ENCODE measurements at places on chromosomes 4 and X.

DNA sequence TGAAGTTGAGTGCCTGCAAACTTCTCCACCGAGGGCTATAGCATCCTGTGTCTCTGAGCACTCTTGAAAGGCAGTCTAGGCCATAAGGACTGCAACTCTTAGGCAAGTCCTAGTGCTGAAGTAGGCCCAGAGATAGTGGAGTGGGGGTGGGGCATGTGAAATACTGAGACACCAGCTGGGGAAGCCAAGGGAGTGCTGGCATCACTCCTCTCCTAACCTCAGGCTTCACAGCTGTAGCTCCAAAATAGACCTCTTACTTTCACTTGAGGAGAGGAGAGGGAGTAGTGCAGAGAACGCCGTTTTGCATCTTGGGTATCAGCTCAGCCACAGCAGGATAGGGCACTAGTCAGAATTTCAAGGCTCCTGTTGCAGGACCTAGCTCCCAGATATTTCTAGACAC is 56.2 kb upstream of the CYSLTR1 start:
- no peak for DNase-seq

DNA sequence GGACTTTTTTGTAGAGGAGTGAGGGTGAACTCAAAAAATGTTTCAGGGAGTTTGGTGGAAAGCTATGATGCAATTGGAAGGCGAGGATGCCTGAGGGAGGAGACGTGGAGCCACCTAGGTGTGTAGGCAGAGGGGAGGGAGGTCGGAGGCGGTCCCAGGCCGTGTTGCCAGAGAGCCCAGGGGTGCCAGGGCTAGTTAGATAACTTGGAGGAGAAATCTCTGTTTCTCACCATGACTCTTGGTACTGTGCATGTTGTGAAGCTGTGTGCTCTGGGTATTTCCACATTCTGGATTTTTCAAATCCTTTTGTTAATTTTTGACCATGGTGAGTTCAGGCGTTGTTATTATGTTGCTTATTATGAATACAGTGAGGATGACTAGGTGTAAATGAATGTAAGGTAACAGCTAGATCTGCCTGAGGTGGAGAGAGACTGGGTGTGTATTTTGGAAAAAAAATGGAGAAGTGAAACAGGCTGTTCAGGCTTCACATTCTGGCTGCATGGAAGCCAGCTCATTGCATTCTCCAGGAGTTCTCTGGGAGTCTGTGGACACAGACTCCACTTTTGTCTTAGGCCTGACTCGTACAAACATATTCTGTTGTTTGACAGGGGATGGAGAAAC is 4.5 kb downstream of the RAB9A start:
- no peak for DNase-seq

GRCh38 chr4:10639664-10640063 is 44.9 kb downstream of the CLNK start:
- DNase-seq = no peak

GRCh38 chr4:70877556-70877955 is 24.6 kb upstream of the MOB1B start:
- no peak for DNase-seq

DNA sequence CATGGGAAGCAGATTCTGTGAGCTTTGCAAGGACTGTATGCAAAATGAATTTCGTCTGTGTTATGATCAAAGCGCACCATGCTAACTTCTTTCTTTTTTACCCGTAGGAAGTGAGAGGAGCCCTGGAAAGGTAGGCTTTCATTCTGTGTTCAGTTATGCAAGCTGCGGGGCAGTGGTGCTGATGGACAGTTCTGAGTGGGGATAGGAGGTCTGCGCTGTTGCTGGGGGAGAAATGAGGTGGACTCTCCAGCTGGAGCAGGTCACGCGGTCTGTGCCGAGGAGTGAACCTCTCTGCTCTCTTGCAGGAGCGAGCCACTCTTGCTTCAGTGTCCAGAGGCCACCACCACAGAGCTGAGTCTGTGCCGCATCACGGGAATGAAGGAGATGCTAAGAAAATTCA is 4.5 kb downstream of the TRIML1 start:
- DNase-seq = no peak

DNA sequence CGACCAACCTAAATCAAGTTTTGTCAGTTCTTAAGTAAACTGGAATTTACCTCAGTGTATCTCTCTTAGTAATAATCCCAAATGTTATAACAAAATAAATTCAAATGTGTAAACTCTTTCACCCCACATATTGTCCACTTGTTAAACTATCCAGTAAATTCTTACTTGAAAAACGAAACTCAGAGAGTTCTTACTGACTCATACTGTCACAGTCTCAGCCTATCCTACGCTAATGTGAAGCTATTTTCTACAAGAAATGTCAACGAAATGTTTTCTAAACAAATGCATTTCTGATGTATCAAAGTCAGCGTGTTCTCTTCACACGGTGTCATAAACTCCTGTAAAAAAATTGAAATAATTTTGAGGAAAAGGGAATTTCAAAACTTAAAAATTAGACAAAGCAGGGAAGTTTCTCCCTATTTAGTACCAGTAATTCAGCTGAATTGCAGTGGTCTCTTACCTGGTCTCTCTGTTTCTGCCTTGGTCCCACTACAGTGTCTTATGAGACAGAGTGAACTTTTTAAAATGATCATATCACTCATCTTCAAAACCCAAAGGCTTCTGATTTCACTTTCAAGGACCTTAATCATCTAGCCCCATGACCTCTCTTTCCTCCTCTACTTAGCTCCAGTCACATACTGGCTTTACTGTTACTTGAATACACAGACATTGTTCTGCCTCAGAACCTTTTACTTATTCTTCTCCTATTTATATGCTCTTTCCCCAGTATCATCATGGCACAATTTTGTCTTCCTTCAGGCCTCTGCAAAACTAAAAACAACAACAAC is 63.3 kb downstream of the DCAF8L1 start:
- no peak for DNase-seq

GRCh38 chr4:29549342-29549741 is 1170.8 kb upstream of the PCDH7 start:
- DNase-seq = no peak

- no peak for DNase-seq
Measured at GRCh38 chrX:132909643-132910042, 48.8 kb downstream of the HS6ST2 start.

GRCh38 chr4:145755802-145756201 is 75.9 kb downstream of the C4orf51 start:
- no peak for DNase-seq

GRCh38 chr4:130478406-130478805 is 1382.5 kb downstream of the C4orf33 start:
- peak; percentile 36 for DNase-seq

GRCh38 chrX:45781901-45782553 is 581.4 kb upstream of the DIPK2B start:
- DNase-seq = peak; percentile 39

- DNase-seq = no peak
Measured at GRCh38 chr4:160835789-160836188, 1328.0 kb downstream of the FSTL5 start.

GRCh38 chr4:19694812-19695211 is 556.9 kb upstream of the SLIT2 start:
- no peak for DNase-seq

GRCh38 chr4:67820903-67821302 is 62.9 kb downstream of the TMPRSS11D start:
- no peak for DNase-seq

DNA sequence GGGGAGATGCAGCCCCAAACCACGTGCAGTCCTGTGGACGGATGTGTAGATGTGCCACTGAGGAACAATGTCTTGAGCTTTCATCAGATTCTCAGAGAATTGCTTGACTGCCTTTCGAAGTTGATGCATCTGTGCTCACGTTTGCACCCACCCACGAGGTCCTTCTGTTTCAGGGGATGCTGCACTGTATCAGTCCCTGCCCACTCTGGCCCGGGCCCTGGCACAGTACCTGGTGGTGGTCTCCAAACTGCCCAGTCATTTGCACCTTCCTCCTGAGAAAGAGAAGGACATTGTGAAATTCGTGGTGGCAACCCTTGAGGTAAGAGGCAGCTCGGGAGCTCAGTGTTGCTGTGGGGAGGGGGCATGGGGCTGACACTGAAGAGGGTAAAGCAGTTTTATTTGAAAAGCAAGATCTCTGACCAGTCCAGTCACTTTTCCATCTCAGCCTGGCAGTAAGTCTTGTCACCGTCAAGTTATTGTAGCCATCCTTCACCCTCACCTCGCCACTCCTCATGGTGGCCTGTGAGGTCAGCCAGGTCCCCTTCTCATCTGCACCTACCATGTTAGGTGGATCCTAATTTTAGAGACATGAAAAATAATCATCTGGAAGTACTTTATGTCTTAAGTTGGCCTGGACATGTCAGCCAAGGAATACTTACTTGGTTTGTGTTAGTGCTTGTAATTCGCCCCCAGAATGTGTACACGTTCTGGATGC is 36.4 kb upstream of the MSANTD1 start:
- no peak for DNase-seq

DNA sequence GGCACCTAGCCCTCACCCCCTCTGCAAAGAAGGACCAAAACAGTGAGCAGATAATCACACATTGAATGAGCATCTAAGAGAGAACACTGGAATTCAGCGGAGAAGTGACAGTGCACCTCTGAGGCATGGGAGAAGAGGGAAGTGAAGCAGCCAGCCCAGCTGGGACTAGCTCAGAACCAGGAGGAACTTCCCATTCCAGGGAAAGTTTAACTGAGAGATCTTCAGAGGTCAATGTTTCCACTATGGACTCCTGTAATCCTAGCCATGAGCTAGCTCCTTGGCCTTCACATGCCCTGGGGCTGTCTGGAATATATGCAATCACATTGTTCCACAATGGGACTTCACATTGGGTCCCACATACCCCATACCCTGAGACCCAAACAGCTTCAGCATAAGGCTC is 24.4 kb downstream of the TLR6 start:
- DNase-seq = no peak

DNA sequence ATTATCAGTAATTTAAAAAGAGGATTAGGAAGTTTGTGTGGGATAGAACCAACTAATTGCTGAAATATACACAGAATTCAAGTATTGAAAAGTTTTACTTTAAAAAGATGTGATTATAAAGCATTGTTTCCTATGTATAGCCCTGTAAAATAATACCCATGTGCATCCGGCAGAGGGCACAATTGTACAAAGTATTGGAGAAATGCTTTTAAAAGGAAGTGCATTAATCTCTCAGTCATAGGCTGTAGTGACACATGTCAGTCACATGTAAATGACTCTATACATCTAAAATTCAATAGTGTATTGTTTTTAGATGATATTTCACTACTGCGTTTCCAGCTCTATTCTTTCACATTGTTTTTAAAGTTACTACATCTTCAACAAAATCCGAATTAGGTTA is 9.7 kb upstream of the GEMIN8 start:
- no peak for DNase-seq

DNA sequence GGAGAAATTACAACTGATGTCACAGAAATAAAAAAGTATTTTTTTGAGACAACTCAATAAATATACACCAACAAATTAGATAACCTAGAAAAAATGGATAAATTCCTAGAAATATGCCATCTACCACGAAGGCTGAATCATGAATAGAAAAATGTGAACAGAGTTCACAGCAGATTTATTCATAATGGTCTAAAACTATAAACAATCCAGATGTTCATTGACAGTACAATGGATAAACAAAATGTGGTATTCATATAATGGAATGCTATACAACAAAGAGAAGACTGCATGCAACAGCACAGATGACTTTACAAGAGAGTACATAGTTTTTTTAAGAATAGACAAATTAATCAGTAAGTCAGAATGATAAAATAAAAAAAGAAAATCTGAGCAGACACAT is 55.2 kb downstream of the CLOCK start:
- no peak for DNase-seq

GRCh38 chr4:148730082-148730640 is 287.9 kb upstream of the NR3C2 start:
- DNase-seq = no peak

DNA sequence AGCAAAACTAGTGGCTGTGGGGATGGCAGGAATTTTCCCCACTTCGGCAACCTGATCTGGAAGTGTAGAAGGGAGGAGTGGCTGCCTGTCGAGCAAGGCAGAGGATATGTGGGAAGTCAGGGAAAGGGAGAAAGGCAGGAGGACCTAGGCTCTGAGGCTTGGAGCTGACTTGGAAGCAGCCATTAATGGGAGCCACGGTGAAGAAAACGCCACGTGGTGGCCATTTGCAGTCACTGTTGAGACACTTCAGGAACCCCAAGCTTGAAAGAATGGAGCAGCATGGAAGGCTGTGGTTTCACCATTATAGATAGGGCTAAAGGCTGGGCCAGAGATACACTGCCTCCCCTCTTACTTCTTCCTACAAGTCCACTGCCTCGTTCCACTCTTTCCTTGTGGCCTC is 41.8 kb upstream of the MAML3 start:
- no peak for DNase-seq

DNA sequence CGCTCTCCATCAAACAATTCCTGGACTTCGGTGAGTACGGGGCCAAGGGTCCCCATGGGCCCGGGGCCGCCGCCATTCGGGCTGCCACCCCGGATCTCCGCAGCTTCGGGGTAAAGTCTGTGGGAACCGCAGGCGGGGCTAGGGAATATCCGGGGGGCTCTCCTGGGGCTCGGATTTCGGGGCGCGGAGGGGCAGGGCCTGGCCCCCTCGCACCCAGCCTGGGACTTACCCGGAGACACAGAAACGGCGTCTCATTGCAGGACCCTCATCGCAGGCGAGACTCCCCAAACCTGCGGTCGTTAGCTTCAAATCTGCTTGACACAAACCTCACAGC is 413 bp downstream of the PDK3 start:
- DNase-seq = no peak

GRCh38 chrX:46739736-46740135 is 19.2 kb downstream of the SLC9A7 start:
- no peak for DNase-seq

- no peak for DNase-seq
Measured at GRCh38 chr4:153265306-153266047, 61.2 kb downstream of the TRIM2 start.
